Activated CD4-positive, alpha-beta memory T cell treated with anti-CD3 and anti-CD28 coated beads for 36 hours (primary cell): ENCODE measurements at places on chromosomes 2 and 18. TPM values are rescaled to one million over a fixed set of nuclear protein-coding genes. Genes with fewer than 3 reads are reported as not detected.
A peak's percentile ranks its signal among the peaks of the same experiment; 100 is the strongest.

DNA sequence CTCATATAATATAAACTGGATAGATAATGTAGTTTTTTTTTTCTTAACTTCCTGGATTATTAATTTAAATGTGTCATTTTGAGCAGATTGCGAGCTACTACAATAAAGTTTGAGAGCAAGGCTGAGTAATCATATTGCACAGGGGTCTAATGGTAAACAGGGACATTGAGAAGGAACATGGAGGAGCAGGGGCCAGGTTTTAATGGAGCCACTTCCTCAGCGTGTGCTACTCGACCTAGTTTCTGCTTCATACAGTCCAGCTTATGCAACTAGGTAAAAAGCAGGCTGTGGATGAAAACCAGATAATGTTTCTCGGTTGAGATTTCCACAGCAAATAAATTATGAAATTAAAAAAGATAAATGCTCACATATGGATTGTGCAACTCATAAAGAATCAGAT, 1915.7 kb upstream of the CELF4 start:
- DNase-seq = no peak

- peak; percentile 63 for DNase-seq
Observed at GRCh38 chr18:63016270-63016669, 300.9 kb downstream of the PHLPP1 start.

DNA sequence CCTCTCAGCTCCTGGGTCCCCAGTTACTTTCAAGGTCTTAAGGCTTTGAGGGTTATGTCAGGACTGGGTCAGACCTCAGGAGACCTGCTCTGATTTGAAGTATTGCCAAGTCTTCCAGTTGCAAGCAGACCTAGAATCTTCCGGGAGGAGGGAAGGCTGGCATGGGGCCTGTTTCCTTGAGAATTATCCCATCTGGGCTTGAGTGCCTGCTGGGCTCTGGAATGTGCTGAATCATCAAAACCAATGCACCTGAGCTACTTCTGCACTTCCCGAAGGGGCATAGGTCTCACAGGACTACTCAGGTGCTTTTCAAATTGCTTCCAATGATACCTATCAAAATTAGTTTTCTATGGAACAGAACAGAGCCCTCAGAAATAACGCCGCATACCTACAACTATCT, 327.3 kb downstream of the XIRP2 start:
- no peak for DNase-seq

DNA sequence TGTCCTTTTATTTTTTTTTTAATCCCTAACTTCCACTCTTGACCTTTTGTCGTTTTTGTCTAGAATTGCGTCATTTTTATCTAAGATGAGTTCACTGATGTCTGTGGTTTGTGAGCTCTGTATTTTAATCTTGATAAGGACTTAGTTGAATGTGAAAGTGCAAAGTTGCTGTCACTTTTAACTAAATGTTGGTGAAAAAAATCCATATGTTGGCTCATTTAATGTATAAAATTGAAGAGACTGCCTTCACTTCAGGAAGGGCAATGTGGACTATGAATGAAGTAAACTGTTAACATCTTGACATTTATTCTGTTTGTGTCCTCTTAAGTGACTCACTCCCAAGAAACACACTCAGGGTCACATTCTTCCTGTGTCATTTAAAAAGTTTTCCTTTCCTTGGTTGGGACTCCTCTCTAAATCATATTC, 256.6 kb upstream of the RASGRP3 start:
- no peak for DNase-seq

GRCh38 chr2:2850218-2850755, 519.2 kb upstream of the MYT1L start:
- DNase-seq = no peak

- DNase-seq = no peak
Observed at GRCh38 chr2:232894746-232895145, 24.7 kb downstream of the SNORC start.

DNA sequence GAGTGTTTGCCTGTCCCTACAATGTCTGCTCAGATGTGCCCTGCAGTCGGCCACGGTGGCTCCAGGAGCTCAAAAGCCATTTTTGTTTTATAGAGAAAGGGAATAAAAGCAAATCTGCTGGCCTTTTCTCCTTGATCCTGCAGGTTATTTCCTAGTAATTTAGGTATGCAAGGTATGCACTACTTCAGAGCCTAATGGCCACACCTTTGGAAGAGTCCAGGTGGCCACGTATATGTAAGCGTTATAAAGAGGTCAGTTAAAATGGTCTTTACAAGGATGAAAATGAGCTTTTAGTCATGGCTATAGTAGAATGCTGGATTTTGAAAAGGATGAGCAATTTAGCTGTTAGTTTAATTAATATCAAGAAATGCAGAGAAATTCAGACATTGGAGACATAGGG, 81.7 kb downstream of the ARHGEF33 start:
- no peak for DNase-seq

- no peak for DNase-seq
Observed at GRCh38 chr2:21406386-21406785, 282.6 kb downstream of the TDRD15 start.

DNA sequence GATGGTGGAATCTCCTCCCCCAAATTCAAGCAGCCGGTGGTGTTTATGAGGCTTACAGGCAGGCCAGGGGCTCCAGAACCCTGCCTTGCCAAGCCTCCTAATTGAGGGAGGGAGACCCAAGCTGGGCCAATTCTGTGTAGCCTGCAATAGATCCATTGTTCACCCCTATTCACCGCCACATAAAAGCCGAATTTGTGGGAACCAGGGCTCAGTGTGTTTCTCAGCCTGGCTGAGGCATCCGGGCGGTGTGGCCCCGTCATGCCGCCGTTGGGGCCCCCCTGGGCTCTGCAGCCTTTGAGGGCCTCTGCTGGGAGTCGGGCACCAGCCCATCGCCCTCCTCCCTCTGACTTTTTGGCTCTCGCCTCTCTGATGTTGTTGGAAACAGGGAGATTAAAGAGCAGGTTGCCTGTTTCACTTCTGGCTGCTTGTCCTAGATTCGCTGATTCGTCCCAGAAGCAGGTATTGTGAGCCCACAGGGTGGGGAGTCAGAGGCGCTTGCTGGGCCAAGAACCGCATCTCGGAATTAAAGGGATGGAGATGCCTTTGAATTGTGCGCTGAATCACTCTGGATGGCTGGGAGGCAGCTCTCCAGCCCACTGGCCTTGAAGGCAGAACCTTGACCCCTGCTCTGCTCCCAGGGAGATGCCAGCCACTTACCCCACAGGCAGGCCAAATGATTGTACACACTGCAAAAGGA, 14.7 kb upstream of the OTOS start:
- DNase-seq = no peak

DNA sequence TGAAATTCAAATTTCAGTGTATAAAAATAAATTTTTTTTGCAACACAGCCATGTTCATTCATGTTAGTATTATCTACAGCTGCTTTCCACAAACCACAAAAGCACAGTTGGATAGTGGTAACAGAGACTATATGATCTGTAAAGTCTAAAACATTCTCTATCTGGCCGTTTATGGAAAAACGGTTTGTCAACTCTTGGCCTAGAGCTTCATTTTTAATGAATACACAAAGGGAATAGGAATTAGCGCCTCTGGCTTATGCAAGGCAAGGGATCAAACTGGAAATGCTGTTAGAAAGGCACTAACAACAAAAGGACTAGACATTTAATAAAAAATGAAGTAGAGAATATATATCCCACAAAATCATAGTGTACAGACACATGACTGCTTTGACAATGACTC, 211.9 kb downstream of the EXOC6B start:
- DNase-seq = no peak

GRCh38 chr2:111897924-111898702, at the start of gene MERTK:
Gene MERTK, plus strand, starts transcription at chr2:111898607. Its CDS starts 129 bp downstream, at chr2:111898736.
- peak; percentile 77 for DNase-seq

- DNase-seq = no peak
Observed at GRCh38 chr2:191927319-191927867, 80.5 kb upstream of the CAVIN2 start.

DNA sequence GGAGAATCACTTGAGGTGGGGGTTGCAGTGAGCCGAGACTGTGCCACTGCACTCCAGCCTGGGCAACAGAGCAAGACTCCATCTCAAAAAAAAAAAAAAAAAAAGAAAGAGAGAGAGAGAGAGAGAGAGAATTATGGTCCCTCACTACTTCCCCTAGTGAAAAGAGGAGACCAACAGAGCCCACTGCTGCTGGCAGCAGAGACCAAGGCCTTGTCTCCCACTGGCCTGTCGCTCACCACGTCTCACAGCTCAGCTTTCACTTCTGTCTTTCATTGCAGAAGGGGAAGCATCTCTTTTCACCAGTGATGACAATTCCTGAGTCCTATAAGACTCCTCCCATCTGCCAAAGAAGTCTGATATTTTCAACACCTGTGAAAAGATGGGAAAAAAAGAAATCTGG, 81.3 kb downstream of the CLHC1 start:
- no peak for DNase-seq

- no peak for DNase-seq
Observed at GRCh38 chr2:224966613-224967012, 75.7 kb downstream of the DOCK10 start.

- peak; percentile 45 for DNase-seq
Observed at GRCh38 chr2:108594982-108595464, 60.8 kb downstream of the LIMS1 start.

- DNase-seq = no peak
Observed at GRCh38 chr2:73252238-73253027, 18.3 kb downstream of the CCT7 start.

- peak; percentile 58 for DNase-seq
Observed at GRCh38 chr2:151410485-151410834, 758 bp downstream of the RIF1 start.

DNA sequence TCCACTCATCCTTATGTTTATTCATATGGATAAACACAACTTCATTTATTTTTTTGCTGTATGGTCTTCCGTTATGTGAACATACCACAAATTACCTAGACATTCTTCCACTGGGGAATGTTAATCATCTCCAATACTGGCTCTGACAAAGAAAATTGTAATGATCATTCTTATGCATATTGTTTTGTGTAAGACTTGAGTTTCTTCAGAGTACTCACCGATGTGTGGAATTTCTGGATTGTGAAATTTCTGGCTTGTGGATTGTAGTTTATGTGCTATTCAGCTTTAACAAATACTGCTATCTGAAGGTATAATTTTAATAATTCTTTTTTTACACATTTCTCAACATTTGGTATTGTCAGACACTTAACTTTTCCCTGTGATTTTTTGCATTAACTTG, 212.2 kb upstream of the THUMPD2 start:
- DNase-seq = no peak

GRCh38 chr2:173056705-173057364, 18.8 kb upstream of the MAP3K20 start:
- DNase-seq = no peak

GRCh38 chr2:33022989-33023727, 76.4 kb downstream of the LTBP1 start:
- no peak for DNase-seq

The ICOS gene
- total RNA-seq = 187 TPM

The RNPEPL1 gene
- total RNA-seq = 56.0 TPM

The STON1 gene
- 1.2 TPM for total RNA-seq

The MYO7B gene
- 0.58 TPM for total RNA-seq

The SGPP2 gene
- total RNA-seq = 20.8 TPM

The RGPD8 gene
- 14.7 TPM for total RNA-seq

The MOB4 gene
- 19.5 TPM for total RNA-seq

The TRPM8 gene
- total RNA-seq = not detected

The WDPCP gene
- total RNA-seq = 5.0 TPM

The ABCG8 gene
- not detected for total RNA-seq
